Chondrocyte (in vitro differentiated cells): ENCODE measurements at places on chromosomes 11 and 22. TPM values are rescaled to one million over a fixed set of nuclear protein-coding genes. Genes with fewer than 3 reads are reported as not detected.

- no peak for DNase-seq
Measured at GRCh38 chr11:83205608-83206185, 12.2 kb downstream of the ANKRD42 start.

DNA sequence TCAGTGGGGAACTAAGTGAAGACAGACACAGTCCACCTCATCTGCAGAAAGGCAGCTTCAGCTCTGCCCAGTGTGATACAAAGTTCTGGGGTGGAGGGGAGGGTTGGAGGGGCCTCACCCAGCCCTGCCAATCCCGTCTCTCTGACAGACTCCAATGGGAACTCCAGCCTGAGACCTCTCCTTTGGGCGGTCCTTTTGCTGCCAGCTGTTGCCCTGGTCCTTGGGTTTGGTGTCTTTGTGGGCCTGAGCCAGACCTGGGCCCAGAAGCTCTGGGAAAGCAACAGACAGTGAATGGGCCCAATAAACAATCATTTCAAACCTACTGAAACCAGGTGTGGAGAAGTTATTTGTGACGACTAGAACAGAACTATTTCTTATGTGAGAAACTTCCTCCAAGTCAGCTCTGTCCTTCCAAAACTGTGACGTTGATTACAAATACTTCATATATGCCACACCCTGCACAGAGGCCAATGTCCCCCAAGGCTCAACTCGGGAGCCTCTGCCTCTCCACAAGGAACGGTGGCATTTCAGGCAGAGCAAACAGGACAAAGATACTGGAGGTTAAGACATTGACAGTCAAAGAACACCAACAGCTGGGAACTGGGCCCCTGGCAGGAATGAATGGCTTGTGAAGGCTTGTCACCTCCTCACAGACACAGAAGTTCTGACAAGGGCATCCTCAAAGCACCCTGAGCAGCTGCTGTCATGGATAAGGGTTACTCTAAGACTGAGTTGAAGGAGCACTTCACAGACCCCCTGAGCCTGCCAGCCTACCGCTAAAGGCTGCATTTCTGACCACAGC, 8.2 kb downstream of the ZP1 start:
- peak; percentile 64 for DNase-seq

GRCh38 chr22:33036881-33037280, 21.3 kb downstream of the SYN3 start:
- no peak for DNase-seq

DNA sequence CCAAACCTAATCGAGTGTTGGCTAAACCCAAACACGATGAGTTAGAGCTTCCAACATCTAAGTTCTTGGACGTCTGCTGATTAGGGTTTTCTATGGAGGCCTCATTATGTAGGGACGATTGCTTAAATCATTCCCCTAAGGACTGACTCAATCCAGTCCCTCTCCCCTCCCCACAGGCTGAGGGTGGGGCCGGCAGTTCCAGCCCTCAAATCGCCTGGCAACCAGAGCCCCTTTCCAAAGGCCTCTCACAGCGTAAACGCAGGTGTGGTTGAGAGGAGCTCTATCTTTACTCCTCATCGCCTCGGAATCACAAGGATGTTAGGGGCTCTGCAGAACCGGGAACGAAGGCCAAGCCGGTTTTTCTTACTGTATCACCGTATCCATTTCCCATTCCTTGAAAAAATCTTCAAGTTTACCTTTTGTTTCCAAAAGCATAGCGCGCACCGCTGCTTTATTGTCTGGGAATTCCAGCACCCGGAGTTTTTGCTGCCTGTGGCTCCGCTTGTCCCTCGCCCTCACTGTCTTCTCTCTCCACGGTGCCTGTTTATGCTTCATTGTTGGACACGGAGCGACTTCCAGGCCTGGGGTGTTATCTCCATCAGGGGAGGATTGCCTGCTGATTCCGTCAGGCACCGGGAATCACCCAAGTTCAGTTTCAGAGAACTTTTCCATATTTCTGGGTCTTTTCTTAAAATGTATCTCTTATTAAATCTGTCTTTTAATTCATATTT, 13.8 kb upstream of the IFITM3 start:
- DNase-seq: peak; percentile 24

GRCh38 chr11:64037027-64037634, 1.4 kb downstream of the FLRT1 start:
- DNase-seq: no peak

DNA sequence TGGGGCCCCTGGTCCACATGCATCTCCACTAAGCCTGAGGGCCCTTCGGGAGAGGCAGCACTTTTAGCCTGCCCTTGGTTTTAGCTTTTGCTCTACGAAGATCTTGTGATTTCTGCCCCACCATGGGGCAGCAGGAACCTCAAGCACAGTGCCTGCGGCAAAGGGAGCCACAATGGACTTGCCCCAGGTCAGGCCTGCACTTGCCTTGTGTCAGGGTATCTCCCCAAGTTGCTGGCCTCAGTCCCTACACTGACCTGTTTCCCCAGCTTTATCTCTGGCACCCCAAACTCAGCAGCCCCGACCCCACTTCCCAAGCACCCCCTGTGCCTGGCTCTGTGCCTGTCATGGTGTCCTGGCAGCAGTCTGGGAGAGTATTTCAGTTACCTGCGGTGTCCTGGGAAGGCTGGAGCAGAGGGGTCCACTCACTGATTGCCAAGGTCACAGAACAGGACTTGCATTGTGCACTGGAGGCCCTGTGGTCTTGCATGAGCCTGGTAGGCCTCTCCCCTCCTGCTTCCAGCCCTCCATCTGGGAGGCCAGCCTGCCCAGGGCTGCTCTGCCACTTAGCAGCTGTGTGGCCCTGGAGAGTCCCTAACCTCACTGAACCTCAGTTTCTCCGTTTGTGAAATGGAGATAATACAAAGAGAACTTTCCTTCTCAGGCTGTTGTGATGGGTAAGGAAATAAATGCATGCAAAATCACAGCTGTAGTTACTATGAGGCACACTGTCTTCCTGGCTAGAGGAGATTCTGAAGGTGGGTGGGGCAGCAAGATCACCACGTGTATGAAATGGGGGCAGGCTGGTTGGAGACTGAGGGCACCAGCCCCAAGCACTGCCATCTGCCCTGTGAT, 3.6 kb upstream of the AIFM3 start:
- no peak for DNase-seq

- no peak for DNase-seq
Measured at GRCh38 chr22:44689173-44689572, 12.8 kb upstream of the PRR5 start.

GRCh38 chr22:44277386-44278135, 35.2 kb downstream of the SHISAL1 start:
- peak; percentile 57 for DNase-seq

OR4S1 gene
- not detected in 3 replicates for total RNA-seq

DNA sequence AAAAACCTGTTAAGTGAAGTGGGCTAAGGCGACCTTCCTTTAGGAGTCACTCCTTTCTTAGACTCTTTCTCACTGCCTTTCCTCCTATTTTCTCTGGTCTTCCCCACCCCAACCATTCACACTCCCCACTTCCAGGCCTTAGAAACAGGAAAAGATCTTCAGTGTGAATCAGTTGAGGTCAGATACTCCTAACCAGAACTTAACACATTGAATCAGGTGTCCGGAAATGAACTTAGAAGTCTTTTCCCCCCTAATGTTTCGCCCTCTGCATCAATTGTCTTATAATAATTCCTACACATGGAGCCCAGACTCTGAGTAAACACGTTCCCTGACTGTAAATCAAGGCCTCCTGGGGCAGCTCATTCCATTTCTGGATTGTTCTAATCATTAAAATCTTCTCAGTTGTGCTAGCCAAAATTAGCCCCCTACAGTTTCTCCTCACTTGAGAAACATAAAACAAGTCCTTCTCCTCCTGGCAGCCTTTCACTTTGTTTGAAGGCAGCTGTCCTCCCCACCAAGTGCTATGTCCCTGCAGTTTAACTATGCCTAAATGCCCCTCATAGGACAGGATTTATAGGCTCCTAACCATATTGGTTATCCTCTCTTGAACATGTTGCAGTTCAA, 32.7 kb upstream of the USP47 start:
- no peak for DNase-seq

- DNase-seq: no peak
Measured at GRCh38 chr22:30640361-30640760, 4.8 kb downstream of the SLC35E4 start.

GRCh38 chr11:20017320-20017719, 143.0 kb downstream of the DBX1 start:
- DNase-seq: no peak

DNA sequence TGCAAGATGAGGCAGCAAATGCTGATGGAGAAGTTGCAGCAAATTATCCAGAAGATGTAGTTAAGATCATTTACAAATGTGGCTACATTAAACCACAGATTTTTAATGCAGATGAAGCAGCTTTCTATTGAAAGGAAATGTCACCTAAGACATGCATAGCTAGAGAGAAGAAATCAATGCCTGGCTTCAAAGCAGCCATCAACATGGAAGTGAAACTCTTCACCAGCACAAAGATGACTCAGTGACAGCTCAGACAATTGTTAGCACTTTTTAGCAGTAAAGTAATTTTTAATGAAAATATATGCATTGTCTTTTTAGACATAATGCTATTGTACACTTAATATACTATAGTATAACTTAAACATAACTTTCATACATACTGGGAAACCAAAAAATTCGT, 71.4 kb downstream of the FANCF start:
- no peak for DNase-seq

DNA sequence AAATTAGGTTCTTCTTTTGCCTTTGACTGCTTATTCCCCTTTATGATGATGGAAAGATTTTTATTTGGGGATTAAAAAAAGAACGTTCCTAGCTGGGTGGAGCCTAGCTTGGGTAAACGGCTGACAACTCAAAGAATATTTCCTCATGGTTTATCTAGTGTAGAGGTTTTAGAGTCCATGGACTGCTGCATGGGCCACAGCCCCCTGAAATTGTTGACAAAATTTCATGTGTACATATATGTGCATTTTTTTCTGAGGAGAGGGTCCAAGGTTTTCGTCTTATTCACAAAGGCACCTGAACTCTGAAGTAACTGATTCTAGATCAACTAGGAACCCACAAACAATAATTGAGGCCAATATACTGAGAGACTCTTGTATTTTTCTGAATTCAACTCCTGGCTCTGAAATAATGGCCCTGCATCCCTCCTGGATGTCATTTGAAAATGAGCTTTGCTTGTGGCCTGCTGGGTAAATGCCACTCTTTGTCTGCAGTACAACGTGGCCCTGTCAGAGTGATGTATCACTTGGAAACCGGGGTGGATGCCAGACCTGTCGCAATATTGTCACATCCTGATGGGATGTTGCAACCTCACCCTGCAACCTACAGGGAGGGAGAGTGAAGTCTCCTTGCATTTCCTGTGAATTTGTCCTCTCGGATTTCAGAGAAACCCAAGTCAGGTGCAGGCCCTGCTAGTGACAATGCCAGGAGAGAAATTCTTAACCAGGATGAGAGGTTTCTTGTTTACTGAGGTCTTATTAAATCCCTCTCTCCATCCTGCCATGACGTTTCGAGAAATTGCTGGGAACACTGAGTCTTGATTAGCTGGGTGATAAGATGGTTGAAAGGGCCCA, 33.8 kb downstream of the EHF start:
- DNase-seq: no peak

SCO2 gene
- total RNA-seq: 4.4 to 5.4 TPM in 2 of 3 replicates, not detected in the other

DNA sequence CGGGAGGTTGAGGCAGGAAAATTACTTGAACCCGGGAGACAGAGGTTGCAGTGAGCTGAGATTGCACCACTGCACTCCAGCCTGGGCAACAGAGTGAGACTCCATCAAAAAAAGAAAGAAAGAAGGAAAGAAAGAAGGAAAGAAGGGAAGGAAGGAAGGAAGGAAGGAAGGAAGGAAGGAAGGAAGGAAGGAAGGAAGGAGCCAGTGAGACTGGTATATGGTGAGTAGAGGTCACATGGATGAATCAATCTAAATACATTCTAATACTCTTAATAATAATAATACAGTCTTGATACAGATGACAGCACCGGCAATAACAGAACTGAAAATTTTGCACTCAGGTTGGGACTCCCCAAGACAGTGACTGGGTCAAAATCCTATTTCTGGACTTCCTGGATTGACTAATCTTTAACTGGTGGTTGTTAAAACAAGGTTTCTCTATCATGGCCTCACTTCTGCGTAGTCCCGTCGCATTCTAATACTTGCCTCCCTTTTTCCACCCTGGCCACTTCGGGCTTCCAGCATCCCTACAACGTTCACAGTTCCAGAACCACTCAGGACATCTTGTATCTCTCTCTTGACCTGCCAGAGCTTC, 53.5 kb upstream of the EIF3M start:
- DNase-seq: no peak

DNA sequence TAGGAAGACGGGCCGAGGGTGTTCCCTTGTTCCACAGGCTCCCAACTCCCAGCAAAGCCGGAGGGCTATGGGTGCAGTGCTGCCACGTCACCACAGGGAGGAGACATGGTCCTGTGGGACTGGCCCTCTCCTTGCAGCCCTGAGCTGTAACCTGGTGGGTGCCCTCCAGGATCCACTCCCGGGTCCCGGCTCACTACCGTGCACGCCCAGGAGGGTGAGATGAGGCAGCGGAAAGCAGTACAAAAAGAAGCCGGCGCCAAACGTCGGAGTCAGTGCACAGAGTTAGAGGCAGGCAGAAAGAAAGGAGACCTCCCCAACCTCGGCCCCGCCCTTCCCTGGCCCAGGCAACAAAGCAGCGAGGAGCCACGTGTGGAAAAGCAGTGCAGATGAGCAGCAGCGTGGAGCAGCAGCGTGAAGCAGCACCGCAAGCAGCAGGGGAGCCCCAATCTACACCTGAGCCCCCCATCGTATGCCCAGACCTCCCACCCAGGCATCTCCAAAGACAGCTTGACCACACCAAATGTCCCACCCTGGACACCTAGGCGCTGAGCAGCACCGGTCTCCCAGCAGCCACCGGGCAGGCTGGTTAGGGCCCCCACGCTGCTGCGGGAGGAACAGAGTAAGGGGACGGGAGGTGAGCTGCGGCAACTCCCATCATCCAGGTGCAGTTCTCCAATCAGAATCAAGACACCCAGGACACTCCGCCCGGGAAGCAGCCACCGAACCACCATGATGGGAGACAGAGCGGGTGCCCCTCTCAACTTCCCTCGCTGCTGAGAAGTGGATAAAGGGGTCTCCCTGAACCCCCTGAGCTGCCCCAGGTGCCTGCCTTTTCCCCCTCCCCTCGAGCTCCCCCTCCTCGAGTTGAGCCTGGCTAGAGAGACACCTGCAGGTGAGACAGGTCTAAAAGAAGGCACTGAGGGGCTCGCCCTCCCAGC, 28.8 kb downstream of the IGSF9B start:
- no peak for DNase-seq

- no peak for DNase-seq
Measured at GRCh38 chr11:62398011-62398994, 20.5 kb upstream of the SCGB1A1 start.

DNA sequence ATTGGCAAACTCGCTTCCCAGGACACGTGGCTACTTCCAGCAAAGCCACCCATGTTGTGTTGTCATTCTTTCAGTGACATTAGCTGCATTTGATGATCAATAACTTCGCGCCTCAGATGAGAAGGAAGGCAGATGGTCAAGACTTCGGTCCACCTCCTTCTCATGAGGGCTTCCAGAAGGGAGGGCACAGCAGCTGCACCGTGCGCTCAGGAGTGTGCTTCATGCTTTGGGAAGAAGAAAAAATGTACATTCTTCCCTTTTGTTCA, 25.3 kb downstream of the IGLL5 start:
- DNase-seq: no peak

GRCh38 chr22:19213001-19213400, 34.5 kb upstream of the SLC25A1 start:
- no peak for DNase-seq
